ENCODE measurements at places on chromosomes 1 and 21.
A peak's percentile ranks its signal among the peaks of the same experiment; 100 is the strongest.

DNA sequence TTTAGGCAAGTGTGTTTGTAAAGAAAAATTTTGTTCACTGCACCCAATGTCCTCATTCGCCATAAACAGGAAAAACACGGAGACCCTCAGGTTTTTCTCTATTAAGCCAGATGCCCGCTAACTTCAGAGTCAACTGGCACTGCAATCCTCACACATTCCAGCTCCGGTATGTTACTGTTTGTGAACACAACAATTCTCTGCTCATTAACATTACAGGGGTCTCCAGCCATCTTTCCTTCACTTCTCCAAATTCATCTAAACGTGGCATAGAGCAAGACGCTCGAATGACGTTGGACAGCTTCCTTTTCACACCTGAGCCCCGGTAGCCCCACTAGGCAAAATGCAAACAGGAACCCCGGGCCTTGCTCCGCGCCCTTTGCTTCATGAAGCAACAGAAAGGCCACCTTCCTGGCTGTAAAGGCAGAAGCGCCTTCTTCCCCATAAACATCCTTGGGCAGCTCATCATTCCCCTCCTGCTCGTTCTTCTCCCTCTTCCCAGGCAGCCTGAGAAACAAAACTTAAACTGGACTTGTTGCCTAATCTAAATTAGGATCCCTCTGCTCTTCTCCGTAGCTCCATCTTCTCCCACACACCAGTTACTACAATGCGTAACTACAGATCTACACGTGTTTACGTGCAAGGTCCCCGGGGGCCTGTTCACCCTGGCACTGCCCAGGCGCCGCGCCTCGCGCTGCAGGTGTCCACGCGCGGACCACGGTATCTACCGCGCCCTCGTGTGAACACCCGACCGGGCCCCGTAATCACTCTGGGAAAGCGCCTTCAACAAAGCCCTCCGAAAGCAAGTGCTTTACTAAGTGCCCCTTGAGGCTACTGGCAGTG, 1.2 kb downstream of the LBR start:
- peak; percentile 51 for DNase-seq

DNA sequence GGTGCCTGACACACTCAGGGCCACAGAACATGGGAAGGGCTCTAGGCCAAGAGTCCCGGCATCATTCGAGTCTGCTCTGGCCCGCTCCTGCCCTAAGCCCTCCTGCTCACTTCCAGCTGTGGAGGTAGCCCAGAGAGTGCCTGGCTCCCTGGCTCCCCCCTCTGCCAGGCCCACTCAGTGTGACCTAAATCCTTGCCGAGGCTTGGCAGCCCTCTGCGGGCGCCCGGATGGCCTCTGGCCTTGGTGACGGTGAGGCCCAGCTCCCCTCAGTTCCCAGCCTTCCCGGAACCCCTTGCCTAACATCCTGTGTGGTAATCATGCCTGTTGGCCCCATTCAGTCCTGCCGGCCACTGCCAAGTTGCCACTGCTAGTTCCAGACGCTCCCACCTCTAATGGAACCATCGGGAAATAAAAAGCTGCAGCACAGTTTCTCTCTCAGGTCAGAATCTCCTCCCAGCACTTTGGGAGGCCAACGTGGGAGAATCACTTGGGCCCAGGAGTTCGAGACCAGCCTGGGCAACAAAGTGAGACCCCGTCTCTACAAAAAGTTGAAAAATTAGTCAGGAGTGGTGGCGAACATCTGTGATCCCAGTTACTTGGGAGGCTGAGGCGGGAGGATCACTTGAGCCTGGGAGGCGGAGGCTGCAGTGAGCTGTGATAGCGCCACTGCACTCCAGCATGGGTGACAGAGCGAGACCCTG, 1.2 kb upstream of the H6PD start:
- DNase-seq, result no peak

- DNase-seq, result no peak
These were observed 155.5 kb downstream of the CLIC6 start for GRCh38 chr21:34824314-34824713.

- DNase-seq, result no peak
These were observed 70.6 kb upstream of the CNTN2 start for GRCh38 chr1:204972426-204972825.

DNA sequence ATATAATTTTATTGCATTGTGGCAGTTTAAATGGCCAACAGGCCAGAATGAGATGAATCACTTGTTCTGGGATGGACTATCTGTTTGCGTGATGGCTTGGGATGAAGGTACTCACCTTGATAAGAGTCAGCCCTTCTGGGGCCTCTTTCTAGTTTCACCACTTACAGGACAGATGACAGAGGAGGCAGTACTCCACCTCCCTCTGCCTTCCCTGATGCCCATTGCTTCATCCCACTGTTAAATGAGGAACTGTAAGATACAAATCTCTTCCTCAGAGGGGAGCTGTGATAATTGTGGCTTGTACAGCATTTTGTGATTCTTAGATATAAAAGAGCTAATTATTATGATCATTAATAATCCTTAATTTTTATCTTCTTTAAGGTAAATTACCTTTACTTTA, 3.7 kb upstream of the TCHH start:
- DNase-seq, result no peak

GRCh38 chr1:77534456-77534855, 148.0 kb downstream of the ZZZ3 start:
- no peak for DNase-seq

GRCh38 chr1:145960468-145961108, 2.8 kb upstream of the LIX1L start:
- DNase-seq, result peak; percentile 91

GRCh38 chr1:115255154-115255553, 82.9 kb downstream of the NGF start:
- no peak for DNase-seq

GRCh38 chr1:93442008-93442666, 5.8 kb upstream of the FNBP1L start:
- peak; percentile 83 for DNase-seq

DNA sequence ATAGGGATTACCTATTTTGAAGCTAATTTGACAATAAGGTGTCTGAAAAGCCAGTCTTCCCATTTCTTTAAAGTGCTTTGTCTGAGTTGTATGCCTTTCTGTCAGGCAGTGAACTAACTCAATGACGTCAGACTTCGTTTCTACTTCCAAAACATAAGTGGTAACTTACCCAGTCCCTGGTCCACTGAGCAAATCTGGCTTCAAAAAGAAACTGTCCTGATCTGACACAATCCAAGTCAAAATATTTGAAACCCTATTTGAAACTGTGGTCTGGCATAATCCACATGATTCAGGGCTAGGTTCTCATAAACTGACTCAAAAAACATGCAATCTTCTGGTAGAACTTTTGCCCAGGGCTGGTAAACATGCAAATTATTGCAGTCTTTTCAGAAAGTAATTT, 34.0 kb downstream of the DIRAS3 start:
- DNase-seq, result no peak

GRCh38 chr1:208007319-208007937, 96.5 kb upstream of the CD34 start:
- no peak for DNase-seq

DNA sequence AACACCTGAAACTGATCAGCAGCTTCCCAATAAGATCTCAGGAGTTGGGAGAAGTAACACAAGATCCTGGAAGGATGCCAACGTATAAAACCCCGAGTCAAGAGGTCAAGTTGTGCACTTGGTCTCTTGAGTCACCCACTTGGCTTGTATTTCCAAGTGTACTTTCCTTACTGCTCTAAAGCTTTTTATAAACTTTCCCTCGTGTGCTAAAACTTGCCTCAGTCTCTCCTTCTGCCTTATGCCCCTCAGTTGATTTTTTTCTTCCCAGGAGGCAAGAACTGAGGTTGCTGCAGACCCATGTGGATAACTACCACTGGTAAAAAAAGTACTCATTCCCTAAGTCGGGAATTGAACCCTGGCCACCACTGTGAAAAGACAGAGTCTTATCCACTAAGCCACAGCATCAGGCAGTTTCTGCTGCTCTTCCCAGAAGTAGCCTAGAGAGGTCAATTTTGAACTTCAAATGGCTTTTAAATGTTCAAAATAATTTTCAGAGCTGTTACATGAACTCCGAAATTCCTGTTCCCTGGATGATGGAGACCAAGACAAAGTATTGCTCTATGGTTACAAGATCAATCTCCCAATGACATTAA, 28.9 kb downstream of the ITLN2 start:
- DNase-seq, result no peak

All from mesendoderm (in vitro differentiated cells).